Stimulated activated CD4-positive, alpha-beta T cell treated with anti-CD3 and anti-CD28 coated beads, TNF-alpha, amount 100 ng/mL, for 1 hour (primary cell): ENCODE measurements at places on chromosomes 5 and 9.

DNA sequence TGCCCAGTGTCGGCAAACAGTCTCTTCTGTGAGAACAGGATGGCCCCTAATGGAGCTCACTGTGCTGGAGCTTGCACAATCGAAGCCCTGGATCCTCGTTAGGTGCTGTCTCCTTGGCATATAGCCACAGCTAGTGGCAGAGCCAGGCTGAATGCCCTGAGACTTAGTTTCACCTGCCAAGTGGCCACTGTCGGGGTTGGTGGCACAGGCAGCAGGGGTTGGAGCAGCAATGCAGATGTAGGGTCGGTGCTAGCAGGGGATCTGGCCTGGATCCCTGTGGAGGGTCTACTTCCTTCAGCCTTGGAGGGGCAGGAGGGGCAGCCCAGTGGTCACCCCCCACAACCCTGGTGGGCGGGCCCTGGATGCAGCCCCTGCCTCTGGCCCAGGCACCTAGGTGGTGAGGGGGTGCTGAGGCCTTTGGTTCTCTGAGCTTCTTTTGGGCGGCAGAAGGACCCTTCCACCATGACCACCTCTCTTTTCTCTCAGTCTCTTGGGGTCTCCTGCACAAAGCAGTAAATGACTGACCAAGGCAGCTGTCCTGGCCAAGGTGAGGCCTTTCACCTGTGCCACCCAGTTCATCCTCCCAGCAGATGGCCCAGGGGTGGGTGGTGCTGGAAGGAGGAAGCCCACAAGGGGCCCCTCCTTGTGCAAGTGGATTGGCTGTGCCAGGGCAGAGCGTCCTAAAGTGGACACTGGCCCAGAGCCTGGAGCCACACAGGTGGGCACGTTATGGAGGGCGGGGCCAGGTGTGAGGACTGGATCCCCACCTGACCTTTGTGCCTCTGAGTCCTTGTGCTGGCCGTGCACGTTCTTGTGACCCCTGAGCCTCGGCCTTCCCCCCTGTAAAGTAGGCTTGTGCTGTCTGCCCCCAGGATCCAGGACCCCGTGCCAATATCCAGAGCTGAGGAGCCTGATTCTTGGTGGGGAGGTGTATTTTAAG lies 44.8 kb downstream of the PHF2 start:
- DNase-seq: no peak

DNA sequence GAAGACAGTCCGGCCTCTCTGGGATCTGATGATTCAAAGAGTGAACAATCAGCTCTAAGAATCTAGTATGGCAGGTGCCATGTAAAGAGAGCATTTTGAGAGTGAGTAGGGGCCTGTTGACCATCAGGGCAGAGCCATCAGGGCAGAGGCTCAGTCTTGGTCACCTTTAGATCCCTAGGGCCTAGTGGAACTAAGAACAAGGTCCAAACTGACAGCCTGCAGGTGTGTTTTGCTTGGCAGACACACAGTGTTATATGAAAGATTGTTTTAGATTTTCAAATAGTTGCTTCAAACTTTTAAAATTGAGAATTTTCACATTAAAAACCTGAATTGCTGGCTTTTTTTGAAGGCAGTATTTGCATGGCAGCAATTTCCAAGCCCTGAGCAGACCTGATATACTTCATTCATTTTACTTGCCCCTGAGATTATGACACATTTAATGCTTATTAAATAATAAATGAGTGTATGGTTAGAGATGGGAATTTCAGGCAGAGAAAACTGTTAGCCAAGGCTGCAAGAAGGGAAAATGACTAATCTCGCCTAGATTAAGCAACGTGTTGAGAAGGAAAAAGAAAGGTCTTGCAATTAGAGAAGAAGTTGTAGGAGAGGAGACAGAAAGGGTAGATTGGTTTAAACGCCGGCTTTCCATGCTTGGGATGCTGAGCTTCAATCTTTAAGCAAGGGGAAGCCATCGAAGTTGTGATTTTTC lies 279.6 kb downstream of the ARRDC3 start:
- no peak for DNase-seq

- DNase-seq: no peak
Observed at GRCh38 chr9:91161465-91162300, 200.0 kb downstream of the AUH start.

DNA sequence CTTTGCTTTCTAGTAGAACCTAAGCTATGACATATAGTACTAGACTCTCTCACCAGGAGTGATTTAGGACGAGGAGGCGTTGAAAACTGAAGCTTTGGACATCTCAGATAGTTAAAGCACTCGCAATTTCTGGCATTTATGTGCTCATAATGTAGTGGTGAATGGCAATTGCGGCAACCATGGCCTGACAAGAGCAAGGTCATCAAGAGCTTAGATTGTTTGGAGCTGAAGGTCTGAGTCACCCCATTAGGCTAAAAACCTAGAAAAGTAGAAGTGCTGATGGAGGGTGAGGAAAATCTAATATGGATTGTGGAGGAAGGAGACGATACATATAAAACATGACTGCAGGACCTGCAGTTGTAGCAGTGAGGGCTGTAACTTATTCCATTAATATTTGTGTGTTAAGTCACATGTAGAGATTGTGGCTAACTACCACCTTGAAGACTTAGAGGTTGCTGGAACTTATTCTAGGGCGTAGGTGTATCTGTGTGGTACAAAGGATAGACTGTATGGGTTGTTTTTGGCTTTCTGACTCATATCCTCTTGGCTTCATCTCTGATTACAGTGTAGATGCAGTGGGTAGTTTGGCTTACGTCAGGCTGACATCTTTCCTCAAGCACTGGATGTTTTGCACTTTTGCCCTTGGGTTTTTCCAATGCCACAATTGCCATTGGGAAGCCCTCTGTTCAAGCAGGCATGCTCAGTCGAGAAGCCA lies 138.9 kb upstream of the CDKN2B start:
- no peak for DNase-seq
